ENCODE measurements at places on chromosomes 2 and 18. TPM values are rescaled to one million over a fixed set of nuclear protein-coding genes. Genes with fewer than 3 reads are reported as not detected.

The ANKRD62 gene
- not detected for total RNA-seq

The GCKR gene
- total RNA-seq: 164 TPM

The CACNB4 gene
- 0.09 TPM for total RNA-seq

The NR4A2 gene
- total RNA-seq: 1.2 TPM

The CBLN2 gene
- total RNA-seq: not detected

The DSG3 gene
- not detected for total RNA-seq

The CCDC148 gene
- total RNA-seq: 0.13 TPM

The KIF5C gene
- total RNA-seq: 0.74 TPM

The TUBA4A gene
- 14.9 TPM for total RNA-seq

The DLGAP1 gene
- not detected for total RNA-seq

The MAP3K19 gene
- total RNA-seq: not detected

The TRABD2A gene
- total RNA-seq: 2.4 TPM

The SCN7A gene
- total RNA-seq: 0.57 TPM

The ACVR1C gene
- total RNA-seq: 2.0 TPM

The ALPI gene
- not detected for total RNA-seq

The PDCD1 gene
- total RNA-seq: not detected

The LRPPRC gene
- 53.8 TPM for total RNA-seq

The WIPF1 gene
- 5.0 TPM for total RNA-seq

The BUB1 gene
- 2.7 TPM for total RNA-seq

The MAPK4 gene
- total RNA-seq: 0.33 TPM

The COL3A1 gene
- total RNA-seq: 43.5 TPM

The DPYSL5 gene
- total RNA-seq: not detected

The WDR7 gene
- total RNA-seq: 18.8 TPM

All from right lobe of liver (tissue), 6 donors.